Activated CD8-positive, alpha-beta T cell treated with anti-CD3 and anti-CD28 coated beads for 36 hours (primary cell): ENCODE measurements at places on chromosomes 11 and 22.

GRCh38 chr22:25134028-25134427, 65.6 kb upstream of the CRYBB3 start:
- no peak for DNase-seq

- peak; percentile 89 for DNase-seq
These were observed 4.2 kb downstream of the SPI1 start for GRCh38 chr11:47373876-47374719.

GRCh38 chr22:40898850-40899357, 37.0 kb upstream of the DNAJB7 start:
- peak; percentile 19 for DNase-seq

GRCh38 chr11:37500425-37500824, 902.4 kb upstream of the RAG2 start:
- DNase-seq = no peak

- DNase-seq = no peak
These were observed 134.0 kb upstream of the SYN3 start for GRCh38 chr22:33192156-33192555.

- DNase-seq = no peak
These were observed 29.7 kb downstream of the OR10A6 start for GRCh38 chr11:7901319-7901854.

GRCh38 chr11:1573903-1574237, 1.8 kb upstream of the DUSP8 start:
- no peak for DNase-seq

GRCh38 chr11:43021466-43021865, 290.3 kb upstream of the API5 start:
- DNase-seq = peak; percentile 2
